ENCODE measurements at places on chromosomes 13 and 19. TPM values are rescaled to one million over a fixed set of nuclear protein-coding genes. Genes with fewer than 3 reads are reported as not detected.

The PBX4 gene
- 3.9 TPM for polyA plus RNA-seq

GRCh38 chr13:94966422-94966955 is 254.1 kb upstream of the SOX21 start:
- no peak for DNase-seq

DNA sequence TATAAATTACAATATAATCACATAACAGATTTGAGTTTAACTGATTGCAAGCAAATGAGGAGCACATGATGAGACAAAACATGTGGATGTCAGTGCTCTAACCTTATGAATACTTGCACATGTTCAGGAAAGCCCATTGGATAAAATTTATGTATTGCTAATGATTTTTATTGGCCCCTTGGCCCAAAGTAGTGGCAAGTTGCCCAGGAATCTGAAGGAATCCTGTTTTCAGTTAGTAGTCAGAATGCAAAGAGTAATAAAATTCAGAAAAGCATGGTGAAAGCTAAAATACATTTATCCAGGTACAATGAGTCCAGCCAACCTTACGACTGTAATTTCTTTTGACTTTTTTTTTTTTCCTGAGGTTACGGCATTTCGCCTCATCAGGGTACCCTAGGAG is 1539.4 kb downstream of the EFNB2 start:
- DNase-seq = peak; percentile 46

- DNase-seq = peak; percentile 95
Measured at GRCh38 chr19:46697204-46697960, 19.5 kb downstream of the PRKD2 start.

GRCh38 chr19:7467009-7467989 is 21.5 kb downstream of the PEX11G start:
- no peak for DNase-seq

DNA sequence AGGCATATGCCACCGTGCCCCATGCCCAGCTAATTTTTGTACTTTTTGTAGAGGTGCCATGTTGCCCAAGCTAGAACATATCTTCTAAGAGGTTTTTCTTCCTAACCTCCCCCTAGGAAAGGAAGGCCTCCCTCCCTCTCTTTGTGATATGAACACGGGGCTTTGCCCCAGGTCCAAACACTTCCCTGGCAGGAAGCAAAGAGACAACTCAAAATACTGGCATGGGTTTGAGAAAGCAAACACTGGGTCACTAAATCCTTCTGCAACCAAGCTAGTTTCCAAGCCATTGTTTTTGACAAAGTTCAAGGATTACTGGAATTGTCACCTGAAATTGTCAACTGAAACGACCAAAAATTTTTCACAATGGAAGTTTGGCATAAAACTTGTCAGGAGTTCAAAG is 8.8 kb downstream of the CC2D1A start:
- no peak for DNase-seq

Measured in kidney (tissue), 22 donors.